Epithelial cell of prostate (primary cell): ENCODE measurements at places on chromosomes 12 and 14.

DNA sequence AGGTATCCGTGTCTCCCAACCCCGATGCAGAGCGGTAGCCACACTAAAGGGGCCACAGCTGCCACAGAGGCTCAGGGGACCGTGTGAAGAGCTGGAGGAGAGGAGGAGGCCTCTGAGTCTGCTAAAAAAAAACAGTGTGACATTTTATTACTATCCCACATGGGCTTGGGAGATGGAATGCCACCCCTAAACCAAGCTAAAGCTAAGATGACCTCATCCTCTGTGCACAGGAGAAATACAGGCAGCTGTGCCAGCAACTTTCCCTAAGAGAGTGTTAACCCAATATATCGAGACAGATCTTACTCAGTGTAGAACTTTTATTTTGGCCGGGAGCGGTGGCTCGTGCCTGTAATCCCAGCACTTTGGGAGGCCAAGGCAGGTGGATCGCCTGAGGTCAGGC, 18.0 kb downstream of the BCL2L14 start:
- DNase-seq: no peak

DNA sequence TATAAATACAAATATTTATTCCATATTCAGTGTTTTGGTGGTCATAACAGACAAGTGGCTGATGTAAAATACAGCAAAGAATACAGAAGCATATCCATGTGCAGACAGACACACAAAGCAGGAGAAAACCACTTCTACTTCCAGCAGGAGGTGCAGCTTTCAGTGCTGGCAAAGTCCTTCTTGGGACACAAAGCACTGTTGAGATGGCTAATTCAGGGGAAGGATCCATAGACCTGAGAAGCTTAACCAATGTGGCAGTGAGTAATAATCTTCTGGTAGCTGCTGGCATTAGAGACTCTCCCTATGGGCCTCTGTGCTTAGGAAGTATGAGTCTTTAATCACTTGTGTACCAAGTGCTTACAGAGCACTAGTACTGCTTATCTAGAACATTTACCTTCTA, 26.8 kb downstream of the AMN1 start:
- peak; percentile 12 for DNase-seq

- DNase-seq: no peak
Observed at GRCh38 chr12:105413911-105414487, 83.5 kb downstream of the C12orf75 start.

GRCh38 chr14:80167793-80168448, 43.4 kb downstream of the DIO2 start:
- DNase-seq: no peak

DNA sequence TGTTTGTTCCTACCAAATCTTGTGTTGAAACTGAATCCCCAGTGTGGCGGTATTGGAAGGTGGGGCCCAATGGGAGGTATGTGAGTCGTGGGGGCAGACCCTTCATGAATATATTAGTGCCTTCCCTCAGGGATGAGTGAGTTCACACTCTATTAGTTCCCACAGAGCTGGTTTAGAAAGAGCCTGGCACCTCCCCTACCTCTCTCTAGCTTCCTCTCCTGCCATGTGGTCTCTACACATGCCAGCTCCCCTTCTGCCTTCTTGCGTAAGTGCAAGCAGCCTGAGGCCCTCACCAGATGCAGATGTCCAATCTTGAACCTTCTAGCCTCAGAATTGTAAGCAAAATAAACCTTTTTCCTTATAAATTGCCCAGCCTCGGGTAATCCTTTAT, 105.8 kb downstream of the SPTSSA start:
- peak; percentile 33 for DNase-seq

DNA sequence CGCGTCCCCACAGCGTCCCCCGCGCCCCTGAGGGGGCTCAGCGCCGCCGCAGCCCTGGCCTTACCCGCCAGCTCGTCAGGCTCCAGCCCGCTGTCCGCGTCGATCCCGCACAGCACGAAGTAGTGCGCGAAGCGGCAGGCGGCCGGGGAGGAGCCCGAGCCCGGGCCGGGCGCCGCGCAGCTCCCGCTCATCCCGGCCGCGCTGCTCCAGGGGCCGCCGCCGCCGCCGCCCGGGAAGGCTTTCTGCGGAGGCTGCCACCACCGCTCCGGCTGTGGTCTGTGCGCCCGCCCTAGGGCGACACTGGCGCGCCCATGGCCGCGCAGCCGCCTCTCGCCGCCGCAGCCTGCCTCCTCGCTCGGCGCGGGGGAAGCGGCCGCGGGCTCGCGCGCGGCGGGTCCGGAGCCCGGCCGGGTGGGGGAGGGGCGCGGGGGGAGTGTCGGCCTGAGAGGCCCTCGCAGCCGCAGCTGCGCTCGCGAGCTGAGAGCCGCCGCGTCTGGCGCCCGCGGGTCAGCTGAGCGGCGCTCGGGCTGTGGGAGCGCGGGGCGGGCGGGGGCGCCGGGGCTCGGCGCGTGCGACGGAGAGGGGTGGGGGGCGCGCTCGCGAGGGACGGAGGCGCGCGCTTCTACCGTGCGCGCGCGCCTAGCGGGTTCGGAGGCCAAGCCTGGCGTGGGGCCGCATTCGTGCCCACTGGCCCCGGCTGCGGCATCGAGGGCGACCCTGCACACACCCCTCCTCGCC, at the start of gene DENND5B:
DENND5B (minus strand) TSS at position 495 of the 738 bp plus-strand sequence; CDS start at position 191, 304 bp downstream.
- DNase-seq: no peak

- no peak for DNase-seq
Observed at GRCh38 chr12:69397978-69398377, 38.4 kb downstream of the YEATS4 start.

DNA sequence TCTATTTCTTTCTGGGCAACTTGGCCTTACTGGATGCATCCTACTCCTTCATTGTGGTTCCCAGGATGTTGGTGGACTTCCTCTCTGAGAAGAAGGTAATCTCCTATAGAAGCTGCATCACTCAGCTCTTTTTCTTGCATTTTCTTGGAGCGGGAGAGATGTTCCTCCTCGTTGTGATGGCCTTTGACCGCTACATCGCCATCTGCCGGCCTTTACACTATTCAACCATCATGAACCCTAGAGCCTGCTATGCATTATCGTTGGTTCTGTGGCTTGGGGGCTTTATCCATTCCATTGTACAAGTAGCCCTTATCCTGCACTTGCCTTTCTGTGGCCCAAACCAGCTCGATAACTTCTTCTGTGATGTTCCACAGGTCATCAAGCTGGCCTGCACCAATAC, 5.3 kb downstream of the OR4N5 start:
- DNase-seq: no peak

- DNase-seq: no peak
Observed at GRCh38 chr14:75960231-75960630, 21.6 kb downstream of the TGFB3 start.

- no peak for DNase-seq
Observed at GRCh38 chr14:96793547-96793946, 3.6 kb upstream of the VRK1 start.

DNA sequence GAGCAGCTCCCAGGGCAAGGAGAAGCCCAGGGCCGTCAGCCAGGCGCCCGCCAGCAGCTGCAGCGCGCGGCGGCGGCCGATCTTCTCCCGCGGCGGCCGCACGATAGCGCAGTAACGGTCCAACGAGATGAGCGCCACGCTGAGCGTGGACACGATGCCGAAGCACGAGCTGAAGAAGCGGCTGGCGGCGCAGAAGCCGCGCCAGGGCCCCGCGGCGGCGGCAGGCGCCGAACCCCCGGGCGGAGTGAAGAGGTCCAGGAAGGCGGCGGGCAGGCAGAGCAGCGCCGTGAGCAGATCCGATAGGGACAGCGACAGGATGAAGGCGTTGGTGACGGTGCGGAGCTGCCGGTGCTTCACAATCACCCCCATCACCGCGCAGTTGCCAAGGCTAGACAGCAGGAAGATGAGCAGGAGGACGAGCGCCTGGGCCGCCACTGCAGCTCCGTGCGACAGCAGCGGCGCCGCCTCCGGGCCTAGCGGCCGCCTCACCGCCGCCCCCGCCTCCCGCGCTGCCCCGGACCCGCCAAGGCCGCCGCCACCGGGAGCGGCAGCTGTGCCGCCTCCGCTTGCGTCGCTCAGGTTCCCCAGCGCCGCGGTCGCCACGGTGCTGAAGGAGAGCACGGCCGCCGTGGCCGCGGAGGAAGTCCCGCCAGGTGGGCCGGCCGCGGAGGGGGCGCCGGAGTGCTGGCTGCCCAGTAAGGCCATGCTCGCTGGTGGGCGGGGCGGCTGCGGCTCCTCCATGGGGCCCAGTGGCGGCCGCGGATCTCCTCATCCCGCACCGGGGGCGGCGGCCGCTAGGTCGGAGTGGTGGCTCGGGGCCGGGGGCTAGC, 479 bp downstream of the GPR135 start:
- DNase-seq: no peak

GRCh38 chr14:101005447-101005846, 101.9 kb upstream of the RTL1 start:
- no peak for DNase-seq

- DNase-seq: no peak
Observed at GRCh38 chr12:28453686-28454085, 263.4 kb downstream of the CCDC91 start.

DNA sequence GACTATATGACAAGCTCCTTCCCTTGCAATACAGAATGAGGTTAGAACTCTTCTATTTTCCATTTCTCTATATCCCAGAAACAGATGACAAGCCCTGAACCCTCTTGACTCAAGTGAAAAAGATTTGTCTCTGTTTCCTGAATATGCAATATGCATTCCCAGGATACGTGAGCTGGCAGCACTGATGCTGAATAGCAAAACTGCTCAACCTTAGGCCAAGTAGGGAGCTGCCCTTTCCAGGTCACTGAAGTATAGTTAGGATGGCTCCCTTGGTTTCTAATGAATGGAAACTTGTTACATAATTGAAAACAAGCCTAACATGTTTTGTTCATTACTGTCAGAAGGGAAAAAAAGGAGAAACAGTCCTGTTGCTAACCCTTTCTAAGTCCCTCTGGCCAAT, 47.9 kb upstream of the PLEKHG7 start:
- DNase-seq: no peak

GRCh38 chr14:101072945-101073597, 169.5 kb upstream of the RTL1 start:
- peak; percentile 93 for DNase-seq

DNA sequence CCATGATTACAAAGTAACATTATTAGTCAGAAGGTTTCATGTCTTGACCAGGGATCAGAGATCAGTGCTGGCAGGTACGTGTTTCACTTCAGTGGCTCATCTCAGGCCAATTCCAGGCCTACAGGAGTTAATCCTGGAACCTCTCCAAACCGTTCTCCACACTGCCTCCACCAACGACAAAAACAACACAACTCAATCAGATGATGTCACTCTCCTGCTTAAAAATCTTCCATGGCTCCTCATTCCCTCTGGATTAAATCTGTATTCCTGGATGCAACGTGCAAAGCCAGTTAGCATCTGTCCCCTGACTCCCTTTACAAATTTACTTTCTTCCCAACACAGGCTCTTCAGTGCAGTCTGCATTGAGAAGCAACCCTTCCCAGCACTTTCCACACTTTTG, 34.3 kb upstream of the TXNRD1 start:
- DNase-seq: no peak

GRCh38 chr12:121003650-121004049, 12.6 kb downstream of the C12orf43 start:
- no peak for DNase-seq

DNA sequence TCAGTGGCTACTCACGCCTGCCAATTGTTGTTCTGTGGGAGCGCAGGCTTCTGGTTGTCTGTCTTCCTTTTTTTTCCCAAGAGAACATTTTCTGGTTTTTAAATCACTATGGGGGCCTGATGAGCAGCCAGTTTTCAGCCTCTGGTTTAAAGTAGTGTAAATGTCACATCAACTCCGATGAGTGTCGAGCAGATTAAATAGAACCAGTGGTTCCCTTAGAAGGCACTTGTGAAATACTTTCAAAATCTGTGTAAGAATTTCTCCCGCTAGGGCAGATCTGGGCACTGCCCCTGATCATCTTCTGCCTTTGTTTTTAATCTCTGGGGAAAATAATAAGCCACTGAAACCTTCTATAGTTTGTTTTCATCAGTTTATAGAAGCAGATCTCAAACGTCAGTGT, 130.4 kb downstream of the PRIMA1 start:
- DNase-seq: no peak

GRCh38 chr12:82740129-82741000, 53.7 kb downstream of the TMTC2 start:
- peak; percentile 10 for DNase-seq

DNA sequence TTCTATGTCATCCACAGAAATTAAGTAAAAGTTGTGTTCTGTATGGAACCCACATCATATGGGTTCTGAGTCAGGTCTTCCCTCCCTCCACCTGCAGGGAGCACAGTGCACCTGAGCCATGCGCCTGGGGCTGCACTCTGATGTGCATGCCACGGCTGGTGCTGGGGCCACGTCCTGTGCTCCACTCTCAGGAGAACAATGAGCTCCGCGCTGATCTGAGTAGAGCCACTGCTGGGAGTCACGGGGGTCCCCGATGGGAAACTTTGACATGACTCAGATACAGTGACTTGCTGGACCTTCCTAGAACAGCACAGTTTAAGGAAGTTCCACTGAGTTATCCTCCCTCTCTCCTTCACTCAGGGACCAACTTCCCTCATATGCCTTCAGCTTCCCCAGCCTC, 683.4 kb downstream of the TMEM121 start:
- DNase-seq: no peak

- DNase-seq: no peak
Observed at GRCh38 chr12:117218149-117218548, 27.9 kb upstream of the FBXO21 start.

- no peak for DNase-seq
Observed at GRCh38 chr14:71582705-71583104, 349.5 kb upstream of the RGS6 start.

GRCh38 chr12:112020947-112021457, 7.8 kb downstream of the ERP29 start:
- no peak for DNase-seq

GRCh38 chr14:77305696-77306095, 15.0 kb downstream of the POMT2 start:
- DNase-seq: no peak

GRCh38 chr12:120076651-120077050, 39.9 kb downstream of the RAB35 start:
- no peak for DNase-seq

DNA sequence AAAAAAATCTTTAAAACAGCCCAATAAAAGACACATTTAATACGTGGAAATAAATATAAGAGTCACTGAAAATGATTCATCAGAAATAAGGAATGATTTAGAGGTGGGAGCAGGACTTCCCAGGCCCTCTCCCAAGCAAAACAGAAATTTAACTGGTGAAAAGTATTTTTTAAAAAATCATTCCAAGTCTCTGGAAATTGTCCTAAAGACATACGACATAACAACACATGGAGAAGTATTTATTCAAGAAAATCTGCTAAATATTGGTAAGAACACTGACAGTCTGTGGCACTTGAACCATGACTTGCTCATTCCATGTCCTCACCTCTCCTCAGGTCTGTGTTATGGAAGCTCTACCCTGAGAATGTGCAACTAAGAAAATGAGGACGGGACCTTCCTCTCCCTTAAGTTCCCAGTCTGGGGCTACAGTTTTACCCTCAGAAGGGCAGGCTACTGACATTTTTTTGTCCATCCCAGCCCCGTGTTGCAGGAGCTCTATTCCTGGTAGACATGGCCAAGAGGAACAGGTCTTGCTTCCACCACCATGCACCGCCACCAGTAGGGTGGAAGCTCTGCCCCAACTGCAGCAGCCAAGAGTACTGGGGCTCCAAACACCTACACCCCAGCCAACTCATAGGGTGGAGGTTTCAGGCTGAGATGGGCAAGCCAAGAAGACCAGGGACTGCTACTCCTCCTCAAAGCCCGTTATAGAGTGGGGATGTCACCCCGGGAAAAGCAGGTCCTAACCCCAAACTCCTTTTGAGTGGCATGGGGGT, 193.0 kb downstream of the CRADD start:
- DNase-seq: no peak
